ENCODE measurements at places on chromosomes 6 and 20.

GRCh38 chr6:47168180-47168579 lies 126.0 kb upstream of the ADGRF1 start:
- DNase-seq: peak; percentile 84

GRCh38 chr6:102670735-102671134 lies 1277.2 kb downstream of the GRIK2 start:
- no peak for DNase-seq

- DNase-seq: no peak
These were observed 4.5 kb downstream of the POU5F1 start for GRCh38 chr6:31165986-31166385.

DNA sequence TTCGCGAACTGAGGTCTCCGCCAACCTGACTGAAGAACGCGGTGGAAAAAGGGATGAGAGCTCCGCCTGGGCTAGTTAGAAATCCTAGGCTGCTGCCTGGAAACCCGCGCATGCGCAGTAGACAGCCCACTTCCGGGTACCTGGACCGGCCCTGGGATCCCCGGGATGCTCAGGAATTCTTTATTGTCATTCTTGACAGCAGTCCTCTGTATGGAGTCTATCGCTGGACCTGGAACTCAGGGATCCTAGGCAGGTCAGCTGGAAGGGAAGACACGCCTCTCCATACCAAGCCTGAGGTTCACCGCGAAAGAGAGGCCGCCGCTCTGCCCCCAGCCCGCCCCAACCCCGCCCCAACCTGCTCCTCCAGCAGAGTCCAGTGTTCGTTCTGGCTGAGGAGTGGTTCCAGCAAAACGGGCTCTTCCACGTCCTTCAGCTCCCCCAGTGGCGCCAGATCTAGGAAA lies 1379.2 kb upstream of the DEFB115 start:
- DNase-seq: no peak

DNA sequence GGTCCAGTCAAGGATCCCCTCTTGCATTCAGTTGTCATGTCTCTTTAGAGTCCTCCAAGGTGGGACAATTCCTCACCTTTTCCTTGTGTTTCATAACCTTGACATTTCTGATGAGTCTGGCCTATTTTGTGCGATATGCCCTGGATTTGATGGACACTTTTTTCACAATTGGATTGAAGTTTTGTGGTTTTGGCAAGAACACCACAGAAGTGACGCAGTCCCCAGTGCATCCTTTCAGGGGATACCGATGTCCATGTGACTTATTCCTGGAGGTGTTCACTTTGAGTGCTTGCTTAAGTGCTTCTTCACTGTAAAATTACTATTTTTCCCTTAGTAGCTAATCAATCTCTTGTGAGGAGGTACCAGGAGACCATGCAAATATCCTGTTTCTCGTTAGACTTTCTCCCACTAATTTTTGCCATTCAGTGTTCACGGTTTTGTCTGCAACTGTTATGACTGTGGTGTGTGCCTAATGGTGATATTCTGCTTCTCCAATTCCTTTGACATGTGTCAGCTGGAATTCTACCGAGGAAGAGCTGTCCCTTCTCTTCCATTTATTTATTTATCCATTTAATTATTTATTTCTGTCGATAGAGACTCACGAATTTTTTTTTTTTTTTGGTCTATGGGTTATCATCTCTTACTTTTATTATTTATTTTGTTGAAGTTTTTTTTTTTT lies 30.8 kb downstream of the BPIFB4 start:
- no peak for DNase-seq

DNA sequence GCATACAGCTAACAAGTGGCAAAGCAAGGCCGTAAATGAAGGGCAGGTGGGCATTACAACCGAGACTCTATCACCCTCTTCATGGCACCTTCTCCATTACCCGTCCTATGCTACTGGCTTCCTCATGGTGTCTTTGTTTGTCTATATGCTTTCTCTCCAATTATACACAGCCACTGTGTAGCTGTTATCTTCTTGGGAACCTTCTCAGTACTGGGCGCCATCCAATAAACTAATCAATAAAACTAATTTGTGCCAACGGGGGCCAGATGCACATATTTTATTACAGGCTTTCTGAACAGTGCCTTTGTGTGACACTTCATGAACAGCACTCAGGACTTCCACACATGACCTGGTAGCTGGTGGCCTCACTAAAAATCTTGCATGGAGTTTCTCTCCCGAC lies 149.8 kb upstream of the PCSK2 start:
- DNase-seq: no peak

- DNase-seq: no peak
These were observed 24.7 kb downstream of the COX4I2 start for GRCh38 chr20:31662372-31662854.

GRCh38 chr6:168877821-168878282 lies 375.8 kb downstream of the THBS2 start:
- no peak for DNase-seq

- no peak for DNase-seq
These were observed 61.0 kb downstream of the VGLL2 start for GRCh38 chr6:117326396-117326795.

DNA sequence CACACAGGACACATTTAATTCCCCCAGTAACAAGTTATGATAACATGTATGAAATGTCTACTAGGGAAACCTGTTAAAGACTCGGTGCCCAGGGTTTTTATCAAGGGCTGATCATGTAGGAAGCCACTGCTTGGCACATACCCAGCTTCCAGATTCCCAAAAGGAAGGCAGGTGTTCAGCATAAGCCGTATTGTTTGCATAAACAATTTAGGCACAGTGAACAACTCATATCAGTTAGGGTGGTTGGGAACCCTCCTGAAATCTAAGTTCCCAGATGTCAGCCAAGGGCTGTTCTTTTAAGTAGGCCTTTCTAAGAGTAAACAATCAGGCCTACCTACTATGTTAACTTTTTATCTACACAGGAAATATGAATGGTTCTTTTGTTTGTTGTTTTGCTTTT lies 74.1 kb downstream of the ASXL1 start:
- DNase-seq: no peak

DNA sequence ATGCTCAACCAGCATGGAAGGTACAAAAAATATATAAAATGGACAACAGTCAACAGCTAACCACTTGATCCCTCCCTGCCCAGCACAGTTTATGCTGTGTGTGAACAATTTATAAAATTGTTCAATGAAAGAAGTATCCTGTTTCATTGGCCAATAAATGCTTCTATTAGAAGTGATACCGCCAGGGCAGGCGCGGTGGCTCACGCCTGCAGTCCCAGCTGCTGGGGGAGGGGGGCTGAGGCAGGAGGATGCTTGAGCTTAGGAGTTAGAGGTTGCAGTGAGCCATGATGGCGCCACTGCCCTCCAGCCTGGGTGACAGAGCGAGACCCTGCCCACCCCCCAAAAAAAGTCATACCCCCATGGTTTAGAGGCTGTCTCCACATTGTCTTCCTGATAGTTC lies 4.6 kb downstream of the AGPAT4 start:
- no peak for DNase-seq

All from posterior cingulate gyrus (tissue), 11 donors.